ENCODE measurements at places on chromosomes 7 and 10.

DNA sequence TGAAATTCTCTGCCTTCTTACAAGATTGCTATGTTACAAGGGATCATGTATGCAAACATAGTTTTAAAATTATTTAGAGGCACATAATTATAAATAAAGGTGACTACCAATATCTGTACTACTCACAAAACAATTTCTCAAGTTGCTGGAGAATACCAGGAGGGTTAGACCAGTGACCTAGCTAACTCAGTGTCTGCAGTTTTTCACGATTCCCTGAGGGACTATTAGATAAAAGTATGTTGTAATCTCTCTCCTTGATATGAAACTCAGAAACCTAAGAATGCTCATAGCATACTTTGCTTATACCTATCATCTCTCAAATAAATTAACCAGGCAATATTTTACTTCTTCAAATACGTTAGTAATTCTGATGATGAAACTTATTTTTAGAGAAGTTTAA is 534.0 kb upstream of the ANKRD30A start:
- DNase-seq = no peak

DNA sequence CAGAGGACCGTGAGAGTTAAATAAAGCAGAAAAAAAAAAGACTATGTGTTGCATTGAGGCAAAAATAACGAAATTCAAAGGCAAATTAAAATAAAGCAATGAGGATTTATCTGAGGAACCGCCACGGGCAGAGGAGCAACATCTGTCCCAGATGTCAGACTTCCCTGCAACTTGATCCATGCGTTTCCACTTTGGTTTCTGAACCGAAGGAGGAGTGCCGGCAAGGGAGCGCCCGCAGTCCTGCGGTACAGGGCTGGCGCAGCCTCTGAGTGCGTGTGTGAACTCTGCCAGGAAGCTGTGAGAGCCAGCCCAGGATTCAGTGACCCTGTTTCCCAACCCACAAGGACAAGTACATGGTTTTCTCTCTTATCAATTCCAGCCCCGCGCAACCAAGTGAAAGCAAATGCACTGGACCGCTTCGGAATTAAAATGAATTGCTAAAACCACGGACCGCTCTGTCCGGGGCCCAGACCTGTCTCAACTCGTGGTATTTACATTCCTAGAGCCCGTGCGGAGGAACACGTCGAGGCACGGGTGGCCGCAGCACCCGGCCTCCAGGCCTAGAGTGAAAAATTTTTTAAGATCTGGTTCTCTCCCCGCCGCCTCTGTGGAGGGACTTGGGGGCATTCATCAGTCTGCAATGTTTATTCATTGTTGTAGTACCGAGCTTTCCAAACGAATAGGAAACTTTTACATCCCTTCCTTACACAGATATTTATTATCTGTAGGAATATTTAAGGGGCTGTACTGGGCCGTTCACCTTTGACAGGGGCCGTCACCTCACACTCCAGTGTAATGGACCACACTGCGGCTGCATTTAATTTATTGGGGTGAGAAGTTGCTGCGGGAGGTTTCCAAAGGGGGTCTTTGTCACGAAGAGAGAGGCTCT is 291.5 kb upstream of the NFE2L3 start:
- DNase-seq = no peak

DNA sequence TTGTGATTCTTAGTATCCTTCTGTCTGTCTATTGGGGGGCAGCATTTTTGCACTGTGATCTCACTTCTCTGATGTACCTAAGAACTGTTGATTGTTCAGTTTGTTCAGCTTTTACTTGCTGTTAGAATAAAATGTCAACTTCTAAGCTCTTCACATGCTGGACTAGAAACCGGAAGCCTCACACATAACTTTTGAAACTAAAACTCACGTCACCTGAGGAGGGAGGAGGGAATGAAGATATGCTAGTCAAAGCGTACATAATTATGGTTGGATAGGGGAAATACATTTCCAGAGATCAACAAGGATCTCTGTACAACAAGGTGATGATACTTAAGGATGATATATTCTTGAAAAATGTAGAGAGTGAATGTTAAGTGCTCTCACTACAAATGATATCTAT is 609.7 kb downstream of the INHBA start:
- no peak for DNase-seq

- DNase-seq = no peak
Observed at GRCh38 chr7:30862995-30863705, 48.5 kb upstream of the AQP1 start.
